Endothelial cell of umbilical vein (primary cell): ENCODE measurements at places on chromosomes 7 and 10. TPM values are rescaled to one million over a fixed set of nuclear protein-coding genes. Genes with fewer than 3 reads are reported as not detected.

NUTM2A gene
- total RNA-seq: 0.14 and 0.73 TPM in 2 replicates

TAC1 gene
- not detected in 2 replicates for total RNA-seq

GRCh38 chr7:151133266-151133985, 34.1 kb downstream of the GBX1 start:
- no peak for DNase-seq

DNA sequence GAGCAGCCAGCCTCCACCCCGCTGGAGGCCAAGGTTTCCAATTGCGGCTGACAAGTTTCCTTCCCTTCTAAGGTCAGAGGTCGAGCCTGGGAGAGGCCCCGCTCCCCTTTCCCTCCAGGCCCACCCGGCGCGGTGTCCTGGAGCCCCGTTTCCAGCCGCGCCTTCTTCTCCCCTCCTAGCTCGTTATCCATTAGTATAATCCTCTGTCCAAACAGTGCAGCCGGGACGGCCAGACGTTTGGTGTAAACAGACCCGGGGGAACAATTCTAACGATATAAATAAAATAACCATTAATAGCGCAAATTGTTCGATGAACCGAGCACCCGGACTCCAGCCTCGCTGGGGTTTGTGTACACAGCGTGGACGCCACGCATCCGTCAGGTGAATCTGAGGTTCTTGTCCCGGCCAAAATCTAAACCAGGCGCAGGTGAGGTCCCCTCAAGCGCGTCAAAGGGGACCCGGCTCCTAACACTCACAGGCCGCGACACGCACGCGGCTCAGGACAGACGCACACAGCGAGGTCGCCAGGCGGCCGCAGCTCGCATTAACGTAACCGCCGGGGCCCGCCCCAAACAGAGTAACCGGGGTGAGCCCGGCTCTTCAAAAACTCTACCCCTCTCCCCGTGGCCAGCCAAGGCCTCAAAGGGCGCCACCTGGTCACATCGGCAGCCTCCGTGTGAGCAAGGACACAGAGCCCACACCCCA, 10.8 kb upstream of the NKX2-3 start:
- no peak for DNase-seq

GRCh38 chr10:69179743-69180524, at the start of gene SUPV3L1:
Gene SUPV3L1, plus strand, starts transcription at chr10:69180234. Its CDS starts 58 bp downstream, at chr10:69180292.
- DNase-seq: peak; percentile 97

TMEM213 gene
- total RNA-seq: not detected in 2 replicates
